SHP77 treated with DMSO at 0.1 percent for 48 hours (cell line): ENCODE measurements at places on chromosomes 2 and 18.
A peak's percentile ranks its signal among the peaks of the same experiment; 100 is the strongest.

DNA sequence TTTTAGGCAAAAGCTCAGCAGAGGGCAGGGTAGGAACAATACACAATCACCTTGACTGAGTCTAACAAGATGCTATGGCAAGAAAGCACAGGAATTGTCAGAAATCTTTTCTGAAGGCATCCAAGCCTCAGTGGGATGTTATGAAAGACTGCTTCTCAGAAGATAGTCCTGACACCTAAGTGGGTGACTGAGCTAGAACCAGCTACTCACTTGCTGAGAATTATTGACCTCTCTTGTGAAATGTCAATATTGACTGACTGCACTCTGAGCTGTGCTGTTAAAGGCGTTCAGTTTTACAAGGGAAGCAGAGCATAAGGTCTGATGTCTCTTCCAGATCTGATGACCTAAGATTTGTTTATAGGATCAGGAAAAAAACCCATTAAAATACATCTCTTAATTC, 46.1 kb downstream of the TACR1 start:
- DNase-seq: no peak

- DNase-seq: no peak
These were observed 393.0 kb upstream of the SALL3 start for GRCh38 chr18:78586586-78586985.

DNA sequence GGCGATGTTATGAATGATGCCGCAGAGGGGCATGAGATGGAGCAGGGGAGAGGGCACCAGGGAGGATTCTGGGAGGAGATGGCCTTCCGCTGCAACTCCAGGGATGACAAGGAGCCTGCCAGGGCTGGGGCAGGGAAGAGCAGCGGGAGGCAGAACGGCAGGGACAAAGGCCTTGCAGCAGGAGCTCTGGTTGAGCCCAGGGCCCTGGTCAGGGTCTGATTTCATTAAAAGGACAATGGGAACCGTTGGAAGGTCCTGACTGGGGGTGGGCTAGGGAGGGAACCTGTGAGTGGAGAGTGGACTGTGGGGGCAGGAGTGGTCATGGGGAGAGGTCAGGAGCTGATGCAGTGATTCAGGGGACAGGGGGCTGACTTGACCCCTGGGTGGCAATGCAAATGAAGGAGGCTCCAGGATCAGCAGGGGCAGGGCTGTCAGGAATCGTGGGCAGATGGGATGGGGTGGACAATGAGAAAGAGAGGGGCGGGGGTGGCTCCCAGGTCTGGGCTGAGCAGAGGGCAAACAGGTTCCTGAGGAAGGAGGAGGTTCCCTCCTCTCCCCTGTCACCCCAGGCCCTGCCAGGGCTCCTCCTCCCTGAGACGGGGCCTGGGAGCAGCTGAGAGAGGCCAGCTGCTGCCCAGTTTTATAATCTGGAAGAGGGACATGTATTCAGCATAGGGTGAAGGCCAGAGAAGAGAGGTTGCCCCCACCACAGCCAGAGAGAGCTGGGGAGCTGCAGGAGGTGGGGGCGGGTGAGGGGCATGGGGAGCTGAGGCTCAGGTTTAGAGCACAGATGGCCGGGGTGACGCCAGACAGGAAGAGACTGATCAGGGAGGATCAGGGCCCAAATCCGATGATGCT, 7.3 kb upstream of the DUSP2 start:
- no peak for DNase-seq

DNA sequence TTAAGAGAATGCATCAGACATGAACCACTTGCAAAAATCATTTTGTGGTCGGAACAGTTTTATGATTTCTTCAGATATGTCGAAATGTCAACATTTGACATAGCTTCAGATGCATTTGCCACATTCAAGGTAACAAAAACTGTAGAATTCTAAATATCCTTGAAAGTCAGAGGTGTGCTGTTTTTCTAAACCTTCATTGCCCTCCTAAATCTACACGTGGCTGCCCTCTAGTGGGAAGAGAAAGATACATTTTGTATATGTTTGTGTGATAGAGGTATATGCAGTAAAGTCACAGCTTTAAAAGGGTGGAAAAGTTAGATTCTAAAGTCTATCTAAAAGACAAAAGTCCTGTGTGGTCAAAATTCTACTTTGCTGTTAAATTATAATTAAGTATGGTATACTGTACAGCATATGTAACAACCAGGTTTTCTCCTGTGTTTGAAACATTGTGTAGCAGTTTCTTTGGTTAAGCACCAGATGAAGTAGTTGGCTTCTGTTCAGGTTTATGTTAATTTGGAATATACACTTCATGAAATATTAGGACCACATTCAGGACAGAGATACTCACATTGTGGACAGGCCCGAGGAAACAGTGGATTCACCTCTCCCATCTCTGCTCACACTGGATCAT, 65.9 kb upstream of the ITM2C start:
- peak; percentile 21 for DNase-seq

- no peak for DNase-seq
These were observed 46.2 kb downstream of the LRATD1 start for GRCh38 chr2:14678761-14679160.

DNA sequence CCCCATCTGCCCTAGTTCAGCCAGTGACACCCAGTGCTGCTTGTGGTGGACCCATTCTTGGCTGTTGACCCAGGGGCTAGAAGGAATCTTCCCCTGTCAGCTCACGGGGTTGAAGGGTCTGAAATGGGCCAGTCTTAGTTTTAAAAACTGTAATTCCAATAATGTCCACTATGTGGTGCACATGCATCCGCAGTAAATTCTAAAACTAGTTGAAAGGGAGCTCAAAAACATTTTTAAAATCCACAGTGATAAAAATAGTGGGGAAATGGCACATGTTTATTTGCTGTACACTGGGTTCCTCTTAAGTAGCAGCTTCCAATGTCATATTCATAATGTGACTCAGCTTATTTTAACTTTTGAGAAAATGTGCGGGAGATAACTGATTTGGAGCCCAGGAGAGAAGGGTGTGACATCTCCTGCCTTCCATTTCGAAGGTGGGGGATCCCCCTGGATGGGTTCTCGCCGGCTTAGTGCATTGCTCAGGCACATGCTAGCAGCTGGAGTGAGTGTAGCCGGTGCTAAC, 32.8 kb downstream of the GRHL1 start:
- DNase-seq: no peak

- DNase-seq: no peak
These were observed 657 bp downstream of the SGPP2 start for GRCh38 chr2:222424729-222425671.

- no peak for DNase-seq
These were observed 52.9 kb upstream of the XDH start for GRCh38 chr2:31467426-31467825.

DNA sequence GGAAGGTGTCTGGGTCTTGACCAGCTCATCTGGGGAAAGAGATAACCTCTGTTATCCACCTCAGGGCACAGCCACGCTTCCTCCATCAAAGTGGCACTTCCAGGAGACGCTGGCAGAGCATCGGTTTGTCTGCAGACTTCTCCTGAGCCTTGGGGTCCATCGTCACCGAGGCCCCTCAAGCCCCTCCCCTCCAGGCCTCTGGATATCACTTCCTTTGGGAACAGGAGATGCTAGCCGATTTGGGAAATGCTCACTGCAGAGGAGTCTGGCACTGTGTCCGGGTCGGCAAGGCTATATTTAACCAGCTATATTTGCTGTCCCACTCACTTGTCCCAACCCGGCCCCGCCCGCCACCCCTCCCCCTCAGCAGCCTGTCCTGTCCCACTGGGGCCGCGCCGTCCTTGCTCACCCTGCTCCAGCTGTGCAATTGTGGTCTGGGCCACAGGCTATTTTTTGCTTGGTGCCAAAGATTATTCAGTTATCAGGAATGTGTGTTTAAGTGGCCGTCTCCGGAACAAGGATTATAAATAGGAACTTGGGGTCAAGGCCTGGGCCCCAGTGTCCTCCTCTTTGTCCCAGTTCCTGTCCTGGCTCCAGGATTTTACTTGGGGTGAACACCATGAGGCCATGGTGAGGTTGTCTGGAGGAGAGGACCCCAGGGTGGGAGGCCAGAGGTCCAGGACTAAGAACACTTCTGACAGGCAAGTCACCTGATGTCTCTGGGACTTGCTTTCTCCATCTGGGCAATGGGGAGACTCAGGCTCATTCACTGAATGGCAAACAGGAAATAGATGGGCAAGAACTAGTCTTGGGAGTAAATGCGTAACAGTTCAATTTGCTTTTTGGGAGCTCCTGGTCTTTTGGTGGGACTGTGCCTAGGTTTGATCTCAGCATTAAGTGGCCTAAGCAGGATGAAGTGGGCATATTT, 263.6 kb downstream of the DYSF start:
- no peak for DNase-seq

DNA sequence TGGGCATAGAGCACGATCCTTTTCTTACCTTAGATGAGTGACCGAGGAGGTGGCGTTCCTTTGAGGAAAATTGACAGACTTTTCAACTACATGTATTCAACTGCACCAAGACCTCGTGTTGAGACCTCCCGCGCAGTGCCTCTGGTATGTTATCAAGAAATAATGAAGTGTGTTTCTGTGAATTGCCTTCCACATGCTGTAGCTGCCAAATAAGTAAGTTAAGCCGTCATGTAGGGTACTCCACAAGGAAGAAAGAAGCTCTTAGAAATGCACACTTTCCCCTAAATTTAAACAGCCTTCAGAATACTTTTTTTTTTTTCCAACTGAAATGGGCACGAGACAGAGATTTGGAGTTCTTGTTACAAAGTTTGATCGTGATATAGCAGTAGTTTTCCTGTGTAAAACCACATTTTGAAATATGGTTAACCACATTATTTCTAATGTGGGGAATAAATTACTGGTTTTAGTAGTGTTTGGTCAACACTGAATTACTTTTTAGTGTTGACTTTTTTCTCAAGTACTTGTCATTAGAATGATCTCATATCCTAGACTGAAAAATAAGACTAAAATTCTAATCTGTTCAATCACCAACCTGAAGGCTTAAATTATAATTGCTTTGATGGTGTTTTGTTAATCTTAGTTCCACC, 30.5 kb downstream of the PDK1 start:
- no peak for DNase-seq

DNA sequence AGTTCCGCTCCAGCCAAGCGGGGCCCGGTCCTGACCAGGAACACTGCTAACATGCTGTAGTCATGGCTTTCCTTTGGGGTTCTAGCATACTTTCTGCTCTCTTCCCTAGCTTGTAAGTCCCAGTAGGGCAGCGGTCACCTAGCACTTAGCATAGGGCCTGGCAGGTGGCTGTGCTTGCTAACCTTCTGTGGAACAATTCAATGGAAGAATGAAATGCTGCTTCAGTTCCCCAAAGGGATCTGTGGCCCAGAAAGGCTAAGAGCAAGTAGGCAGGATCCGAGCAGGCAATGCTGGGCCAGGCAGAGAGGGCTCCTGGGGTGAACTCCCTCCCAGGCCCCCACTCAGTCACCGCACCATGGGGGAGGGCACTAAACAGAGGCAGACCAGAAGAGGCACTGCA, 266.8 kb downstream of the CELF4 start:
- DNase-seq: no peak

DNA sequence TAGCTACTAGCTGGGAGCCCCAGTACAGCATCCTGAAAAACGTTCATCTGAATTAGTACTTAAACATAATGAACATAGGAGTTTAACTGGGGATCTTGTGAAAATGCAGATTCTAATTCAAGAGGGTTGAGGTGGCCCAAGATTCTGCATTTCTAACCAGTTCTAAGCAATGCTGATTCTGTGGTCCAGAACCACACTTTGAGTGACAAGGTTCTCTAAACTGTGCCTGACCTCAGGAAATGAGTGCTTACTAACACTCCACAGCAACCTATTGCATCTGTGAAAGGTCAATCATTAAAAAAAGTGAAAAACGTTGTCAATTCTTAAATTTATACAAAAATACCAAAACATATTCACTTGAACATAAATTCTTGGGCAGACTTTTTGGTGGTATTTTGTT, 157.1 kb upstream of the ZFP36L2 start:
- DNase-seq: no peak

- no peak for DNase-seq
These were observed 218.7 kb downstream of the CMPK2 start for GRCh38 chr2:6647046-6647445.

DNA sequence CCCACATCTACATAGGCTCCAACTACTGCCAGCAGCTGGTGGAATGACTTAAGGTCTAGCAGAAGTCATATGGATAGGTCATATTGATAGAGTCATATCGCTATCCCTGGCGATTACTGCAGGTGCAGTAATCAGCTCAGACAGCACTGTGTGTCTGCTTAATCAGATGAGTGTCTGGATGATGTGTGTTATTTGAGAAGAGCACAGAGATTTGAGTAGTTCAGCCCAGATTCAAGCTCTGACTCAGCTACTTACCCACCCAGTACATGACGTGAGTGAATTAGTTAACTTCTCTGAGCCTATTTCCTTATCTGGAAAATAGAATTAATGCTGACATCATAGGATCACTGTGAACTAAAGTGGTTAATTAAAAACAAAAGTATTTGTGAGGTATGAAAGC, 78.9 kb downstream of the EHD3 start:
- DNase-seq: no peak

DNA sequence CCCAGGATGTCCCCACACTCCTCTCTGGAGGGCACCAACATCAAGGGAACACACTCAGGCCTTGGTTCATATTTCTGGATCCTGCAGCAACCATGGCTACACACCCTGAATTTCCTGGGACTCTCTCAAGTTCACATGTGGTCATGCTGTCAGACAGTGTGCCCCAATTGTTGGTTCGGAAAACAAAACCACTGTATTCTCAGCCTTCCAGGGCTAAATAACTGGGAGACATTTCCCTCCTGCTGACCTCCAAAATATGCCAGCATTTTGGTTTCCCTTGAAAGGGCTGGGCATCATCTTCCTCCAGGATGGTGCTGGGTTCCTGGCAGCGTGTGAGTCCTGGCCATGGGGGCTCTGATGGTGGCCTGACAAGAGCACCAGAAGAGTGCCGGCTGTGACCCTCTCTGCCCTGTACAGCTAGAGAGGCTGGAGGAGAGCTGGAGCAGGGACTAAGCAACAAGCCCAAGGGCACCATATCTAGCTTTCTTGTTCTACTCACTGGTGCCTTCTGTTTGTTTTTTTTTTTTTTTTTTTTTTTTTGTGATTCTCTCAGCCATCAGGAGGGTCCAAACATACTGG, 37.5 kb upstream of the WIPF1 start:
- DNase-seq: no peak

- no peak for DNase-seq
These were observed 179.1 kb downstream of the ANKRD44 start for GRCh38 chr2:197131558-197131855.

GRCh38 chr2:25966531-25967270, 15.6 kb downstream of the KIF3C start:
- DNase-seq: no peak
